CD4-positive, alpha-beta T cell treated with Interleukin-12 subunit alpha and Interleukin-12 subunit beta, for 1 hour (primary cell): ENCODE measurements at places on chromosomes 16 and 17.

GRCh38 chr17:42659079-42659931 is at the start of gene TUBG2:
TSS of gene TUBG2 (plus strand) at chr17:42659284. CDS start at chr17:42659504, 220 bp downstream.
- DNase-seq = peak; percentile 82

DNA sequence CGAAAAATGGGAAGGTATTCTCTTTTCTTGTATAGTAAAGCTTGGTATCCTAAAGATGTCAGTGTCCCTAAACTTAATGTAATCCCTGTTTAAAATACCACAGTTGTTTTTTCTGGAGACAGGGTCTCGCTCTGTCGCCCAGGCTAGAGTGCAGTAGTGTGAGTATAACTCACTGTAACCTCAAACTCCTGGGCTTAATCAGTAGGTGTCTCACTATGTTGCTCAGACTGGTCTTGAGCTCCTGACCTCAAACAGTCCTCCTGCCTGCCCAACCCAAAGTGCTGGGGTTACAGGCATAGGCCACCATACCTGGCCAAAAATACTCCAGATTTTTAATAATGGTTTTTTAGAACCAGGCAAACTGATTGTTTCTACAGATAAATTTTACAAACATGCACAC is 8.2 kb downstream of the DCAF7 start:
- DNase-seq = no peak

- no peak for DNase-seq
These were observed 2.6 kb downstream of the ARHGAP17 start for GRCh38 chr16:25012525-25012991.

DNA sequence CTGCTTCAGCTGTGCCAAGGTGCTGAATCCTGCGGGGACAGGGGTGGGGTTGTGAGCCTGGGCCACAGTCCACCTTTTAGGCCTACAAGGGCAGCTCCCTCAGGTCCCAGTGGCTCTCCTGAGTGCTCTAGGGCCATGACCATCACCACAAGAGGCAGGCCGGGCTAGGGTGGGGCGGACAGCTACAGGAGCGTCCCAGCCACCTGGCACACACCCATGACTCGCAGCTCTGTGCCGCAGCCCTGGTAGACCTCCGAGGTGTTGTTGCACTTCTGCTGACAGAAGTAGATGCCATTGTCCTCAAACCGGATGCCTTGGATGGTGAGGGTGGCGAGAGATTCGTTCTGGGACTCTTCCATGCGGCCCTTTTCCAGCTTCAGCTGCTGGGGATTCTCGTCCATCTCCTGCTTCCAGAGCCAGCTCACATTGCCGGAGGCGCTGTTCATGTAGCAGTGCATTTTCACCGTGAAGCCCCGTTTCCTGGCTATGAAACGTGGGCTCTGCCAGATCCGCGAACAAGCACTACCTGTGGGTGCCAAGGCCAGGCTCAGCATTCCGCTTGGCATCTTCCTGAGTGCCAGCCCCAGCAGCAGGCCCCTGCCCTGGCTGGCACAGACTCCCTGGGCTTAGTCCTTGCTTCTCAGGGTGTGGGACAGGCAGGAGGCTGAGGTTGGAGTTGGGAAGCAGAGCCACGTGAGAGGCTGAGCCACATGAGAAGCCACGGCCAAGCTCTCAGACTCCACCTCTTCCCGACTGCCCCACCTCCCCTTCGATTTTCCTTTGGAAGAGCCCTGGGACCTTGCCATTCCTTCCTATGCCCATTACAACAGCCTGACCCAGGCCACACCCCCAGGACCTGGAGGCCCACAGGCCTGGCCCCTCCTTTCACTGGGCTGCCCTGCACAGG is 2.0 kb downstream of the CD79B start:
- no peak for DNase-seq

DNA sequence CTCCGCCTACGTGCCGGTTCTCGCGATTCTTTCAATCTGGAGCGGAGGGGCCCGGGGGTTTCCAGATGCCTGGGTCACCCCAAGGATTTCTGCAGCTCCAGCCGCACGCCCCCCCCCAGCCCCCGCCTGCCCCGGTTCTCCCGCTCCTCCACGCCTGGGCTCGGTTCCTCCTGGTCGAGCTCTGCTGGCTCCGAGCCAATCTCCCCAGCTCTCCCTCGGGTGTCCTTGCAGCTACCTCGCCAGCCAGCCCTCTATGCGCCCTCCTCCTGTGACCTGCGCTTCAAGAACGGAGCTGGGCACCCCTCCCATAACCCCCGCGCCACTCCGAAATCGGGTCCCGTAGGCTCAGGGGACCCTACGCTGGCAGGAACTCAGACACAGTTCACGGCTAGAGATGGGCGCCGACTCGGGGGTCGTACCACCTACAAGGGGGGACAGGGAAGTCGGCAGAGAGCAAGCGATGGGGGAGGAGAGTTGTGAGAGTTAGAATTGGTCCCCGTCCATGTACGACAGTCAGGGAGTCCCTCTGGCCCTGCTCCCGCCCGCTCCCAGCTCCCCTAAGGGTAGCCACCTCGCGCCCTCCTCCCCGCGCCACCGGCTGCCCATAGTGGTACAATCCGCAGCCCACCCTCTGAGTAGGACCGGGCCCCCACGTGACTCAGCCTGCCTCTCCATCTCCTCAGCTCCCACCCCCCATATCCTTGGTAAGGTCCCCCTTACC is 961 bp downstream of the FGF11 start:
- DNase-seq = peak; percentile 35

- peak; percentile 67 for DNase-seq
These were observed 29.1 kb downstream of the AKAP1 start for GRCh38 chr17:57114085-57114673.

- no peak for DNase-seq
These were observed 22.4 kb upstream of the TEKT1 start for GRCh38 chr17:6853764-6854442.

DNA sequence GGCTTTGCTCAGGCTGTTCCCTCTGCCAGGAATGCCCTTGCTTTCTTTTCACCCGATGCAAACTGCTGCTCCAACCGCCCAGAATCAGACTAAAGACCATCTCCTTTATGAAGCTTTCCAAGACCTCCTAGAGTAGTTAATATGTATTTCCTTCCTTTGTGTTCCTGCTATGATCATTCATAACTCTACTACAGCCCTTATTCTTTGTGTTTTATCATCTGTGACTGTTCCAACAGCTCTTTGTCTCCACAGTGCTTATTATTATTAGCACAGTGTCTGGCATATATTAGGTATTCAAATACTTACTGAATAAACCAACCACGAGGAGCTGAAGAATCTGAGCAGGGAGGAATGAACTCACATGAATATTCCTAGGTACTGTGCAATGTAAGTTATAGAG is 7.6 kb downstream of the PSME3IP1 start:
- DNase-seq = no peak
